Pulmonary artery endothelial cell (primary cell): ENCODE measurements at places on chromosomes 7 and 10.

GRCh38 chr10:131444862-131445461, 133.4 kb upstream of the TCERG1L start:
- DNase-seq = no peak

DNA sequence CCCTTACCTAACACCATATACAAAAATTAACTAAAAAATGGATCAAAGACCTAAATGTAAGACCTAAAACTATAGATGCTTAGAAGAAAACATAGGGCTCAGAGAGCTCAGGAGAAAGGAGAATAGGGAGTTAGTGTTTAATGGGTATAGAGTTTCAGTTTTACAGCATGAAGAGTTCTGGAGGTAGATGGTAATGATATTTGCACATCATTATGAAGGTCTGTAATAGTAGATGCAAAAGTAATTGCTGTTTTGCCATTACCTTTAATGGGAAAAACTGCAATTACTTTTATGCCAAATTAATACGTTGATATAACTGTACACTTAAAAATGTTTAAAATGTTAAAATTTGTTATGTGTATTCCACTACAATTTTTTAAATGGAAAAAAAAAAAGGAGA, 39.2 kb upstream of the NANOS1 start:
- DNase-seq = no peak

DNA sequence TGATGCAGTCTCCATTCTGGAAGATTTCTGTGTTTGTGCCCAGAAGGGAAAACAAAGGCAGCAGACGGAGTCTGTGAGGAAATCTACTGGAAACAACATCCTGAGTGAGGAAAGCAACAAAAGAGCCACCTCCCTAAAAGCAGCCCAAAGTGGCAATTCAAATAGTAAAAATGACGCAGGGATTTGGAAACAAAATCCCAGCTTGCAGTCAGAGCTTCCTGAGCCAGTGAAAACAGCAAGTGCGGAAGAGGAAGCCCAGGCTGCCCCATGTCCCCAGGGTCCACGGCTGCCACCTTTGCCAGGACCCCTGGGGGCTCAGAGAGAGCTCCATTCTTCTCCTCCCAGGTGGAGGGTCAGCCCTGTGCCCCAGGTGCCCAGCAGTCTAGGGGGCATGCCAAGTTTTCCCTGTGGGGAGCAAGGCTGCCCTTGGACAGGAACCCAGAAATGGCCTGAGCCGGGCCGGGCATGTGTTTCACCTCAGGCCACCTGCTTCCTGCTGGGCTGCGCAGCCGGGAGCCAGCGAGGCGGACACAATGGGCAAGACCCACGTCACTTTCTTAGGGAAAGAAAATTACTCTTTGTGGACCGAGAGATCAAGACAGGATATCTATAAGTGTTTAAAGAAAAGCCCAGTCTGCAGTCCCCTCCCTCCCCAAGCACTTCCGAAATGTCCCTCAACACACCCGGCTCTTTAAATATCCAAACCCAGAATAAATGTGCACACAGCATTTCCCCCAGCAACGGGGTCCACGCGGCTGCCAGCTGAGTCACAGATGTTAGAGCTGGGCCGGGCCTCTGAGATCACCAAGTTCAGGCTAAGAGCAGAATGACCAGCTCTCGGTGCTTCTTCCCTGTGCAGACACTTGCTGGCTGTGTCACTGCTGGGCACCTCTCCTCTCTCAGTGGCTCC, 231.1 kb downstream of the ARHGAP12 start:
- DNase-seq = peak; percentile 94

GRCh38 chr10:44369296-44369695, 15.6 kb downstream of the CXCL12 start:
- no peak for DNase-seq

DNA sequence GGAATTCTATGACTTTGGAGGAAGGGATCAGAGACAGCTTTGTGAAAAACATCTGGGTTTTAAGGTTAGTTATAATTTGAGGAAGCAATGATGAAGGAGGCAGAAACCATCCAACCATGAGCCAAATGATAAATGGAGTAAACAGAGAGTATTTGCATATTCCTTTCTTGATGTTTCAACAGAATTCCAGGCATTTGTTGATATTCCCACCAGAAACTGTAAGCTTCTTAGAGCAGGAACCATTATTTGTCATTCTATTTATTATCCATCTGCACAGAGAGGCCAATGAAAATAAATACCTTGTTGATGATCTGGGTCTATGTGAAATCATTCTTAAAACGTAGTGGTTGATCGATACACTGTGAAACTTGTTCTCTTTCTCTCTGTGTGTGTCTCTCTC, 715.3 kb downstream of the INHBA start:
- no peak for DNase-seq

DNA sequence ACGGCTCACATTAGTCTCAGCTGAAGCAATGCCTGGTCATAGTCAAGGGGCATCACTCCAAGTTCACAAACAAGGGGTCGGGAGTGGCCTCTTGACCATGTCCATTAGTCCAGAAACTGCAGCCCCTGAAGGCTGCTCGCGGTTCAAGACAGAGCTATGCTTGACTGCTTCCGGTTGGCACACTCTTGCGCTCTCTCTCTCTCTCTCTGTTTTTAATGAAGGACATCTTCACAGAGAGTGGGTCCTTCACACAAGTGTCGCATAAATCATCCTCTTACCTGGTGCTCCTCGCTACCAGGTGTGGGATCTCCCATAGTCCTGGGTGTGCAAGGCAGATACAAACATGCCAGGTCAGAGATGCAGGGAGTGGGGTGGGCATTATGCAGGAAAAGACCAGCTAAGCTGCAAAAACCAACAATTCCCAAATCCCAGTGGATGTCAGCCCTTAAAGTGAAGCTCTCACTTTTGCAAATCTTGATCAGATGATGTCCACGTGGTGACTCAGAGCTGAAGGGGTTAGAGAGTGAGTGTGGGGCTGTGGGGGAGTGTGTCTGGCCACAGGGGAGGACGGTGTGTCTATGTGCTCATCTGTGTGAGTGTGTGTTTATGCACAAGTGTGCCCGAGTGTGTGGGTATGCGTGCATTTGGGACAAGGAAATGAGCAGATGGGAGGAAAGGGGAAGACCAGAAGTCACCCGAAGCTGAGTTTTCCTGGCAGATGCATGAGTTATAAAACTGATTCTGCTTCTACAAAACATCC, 83.7 kb upstream of the PPP2R2D start:
- DNase-seq = no peak

DNA sequence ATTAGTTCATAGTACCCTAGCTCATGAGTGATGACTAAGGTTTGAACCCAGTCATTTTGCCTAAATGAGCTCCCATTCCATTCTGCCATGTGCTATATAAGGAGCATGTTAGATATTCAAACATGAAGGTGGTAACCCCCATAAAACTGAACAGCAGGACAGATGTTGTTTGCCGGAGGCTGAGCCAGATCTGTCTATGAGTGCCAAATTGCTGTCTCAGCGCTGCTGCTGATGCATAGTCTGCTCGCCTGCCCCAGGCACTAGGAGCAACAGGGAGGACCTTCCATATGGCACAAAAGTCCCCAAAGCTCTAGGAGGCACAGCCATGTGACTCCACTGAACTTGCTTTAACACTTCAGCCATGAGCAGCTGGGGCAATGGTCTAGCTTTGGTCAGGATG, 466.0 kb upstream of the GHITM start:
- DNase-seq = no peak

DNA sequence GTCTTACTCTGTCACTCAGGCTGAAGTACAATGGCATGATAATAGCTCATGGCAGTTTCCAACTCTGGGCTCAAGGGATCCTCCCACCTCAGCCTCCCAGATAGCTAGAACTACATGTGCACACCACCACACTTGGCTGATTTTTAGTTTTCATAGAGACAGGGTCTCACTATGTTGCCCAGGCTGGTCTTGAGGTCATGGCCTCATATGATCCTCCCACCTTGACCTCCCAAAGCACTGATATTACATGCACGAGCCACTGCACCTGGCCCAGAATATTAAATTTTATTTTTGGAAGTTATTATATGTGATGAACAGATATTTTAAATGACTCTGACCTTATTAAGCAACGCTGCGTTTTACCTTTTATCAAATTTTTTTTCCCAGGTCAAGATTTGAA, 94.4 kb downstream of the PODXL start:
- DNase-seq = no peak

DNA sequence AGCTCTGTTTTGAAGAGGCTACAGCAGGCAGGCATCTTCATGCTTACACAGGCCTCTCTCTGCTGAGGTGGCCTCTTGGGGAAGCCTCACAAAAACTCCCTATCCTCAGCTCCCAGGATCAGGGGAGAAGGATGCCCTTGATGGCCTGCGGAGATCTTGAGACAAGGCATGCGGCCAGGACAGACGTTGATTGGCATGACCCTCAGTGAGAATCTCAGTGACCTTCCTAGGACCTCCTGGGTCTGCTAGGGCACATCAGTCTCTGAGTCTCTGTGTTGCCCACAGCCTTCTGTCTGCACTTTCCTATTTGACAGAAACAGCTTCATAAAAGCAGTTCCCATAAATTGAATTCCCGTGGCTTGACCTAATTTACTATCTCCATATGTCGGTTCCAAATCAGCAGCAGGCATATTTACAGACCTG, 1005.8 kb upstream of the C7orf33 start:
- no peak for DNase-seq
